ENCODE measurements at places on chromosomes 5 and 9.

DNA sequence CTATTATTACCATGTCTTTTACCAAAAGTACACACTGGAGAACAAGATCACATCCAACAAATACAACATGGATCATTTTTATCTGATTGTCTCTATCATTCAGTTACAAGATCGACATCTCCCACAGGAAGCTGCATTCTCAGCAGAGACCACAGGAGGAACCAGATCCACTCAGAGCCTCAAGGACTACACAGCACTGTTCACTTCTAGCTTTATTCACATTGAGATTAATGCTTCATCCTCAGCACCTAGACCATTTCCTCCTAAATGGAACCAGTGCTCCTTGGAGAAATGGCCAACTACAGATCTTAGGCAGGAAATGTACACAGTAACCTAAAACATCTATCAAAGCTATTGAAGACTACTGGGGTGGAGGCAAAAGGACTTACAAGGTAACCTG, 13.3 kb upstream of the C5orf15 start:
- DNase-seq: no peak

DNA sequence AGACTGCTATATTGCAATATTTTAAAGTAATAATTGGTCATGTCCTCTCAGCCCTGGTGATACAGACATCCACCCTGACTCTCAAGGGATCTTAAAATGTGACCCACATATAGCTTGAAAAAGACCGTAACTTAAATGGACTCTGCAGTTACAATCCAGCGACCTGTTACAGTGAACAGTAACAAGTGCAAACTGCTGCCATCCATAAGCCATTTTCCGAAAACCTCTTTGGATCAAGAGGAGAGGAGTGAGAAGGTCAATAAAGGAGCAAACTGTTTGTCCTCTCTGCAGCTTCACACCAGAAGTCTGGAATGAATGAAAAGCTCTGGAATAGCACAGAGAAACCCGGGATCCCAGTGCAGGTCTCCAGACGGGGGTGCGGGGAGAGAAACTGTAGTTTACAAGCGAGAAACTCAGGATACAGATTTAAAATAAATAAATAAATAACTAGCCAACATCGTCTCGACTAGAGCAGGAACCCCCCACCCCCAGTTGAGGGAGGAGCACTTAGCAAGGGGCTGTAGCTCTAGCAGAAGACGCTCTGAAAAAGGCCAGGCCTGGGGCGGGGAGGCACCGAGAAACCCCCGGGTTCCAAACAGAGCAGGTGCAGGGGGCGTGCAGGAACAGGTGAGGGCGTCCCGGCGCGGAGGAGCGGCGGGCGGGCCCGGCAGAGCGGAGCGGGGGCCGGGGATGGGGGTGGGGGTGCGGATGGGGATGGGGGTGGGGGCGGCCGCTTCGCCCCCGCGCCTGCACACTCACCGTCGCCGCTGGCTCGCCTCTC, 572 bp downstream of the ZDHHC21 start:
- DNase-seq: no peak

- no peak for DNase-seq
Observed at GRCh38 chr5:149658299-149658698, 71.8 kb upstream of the PPARGC1B start.

DNA sequence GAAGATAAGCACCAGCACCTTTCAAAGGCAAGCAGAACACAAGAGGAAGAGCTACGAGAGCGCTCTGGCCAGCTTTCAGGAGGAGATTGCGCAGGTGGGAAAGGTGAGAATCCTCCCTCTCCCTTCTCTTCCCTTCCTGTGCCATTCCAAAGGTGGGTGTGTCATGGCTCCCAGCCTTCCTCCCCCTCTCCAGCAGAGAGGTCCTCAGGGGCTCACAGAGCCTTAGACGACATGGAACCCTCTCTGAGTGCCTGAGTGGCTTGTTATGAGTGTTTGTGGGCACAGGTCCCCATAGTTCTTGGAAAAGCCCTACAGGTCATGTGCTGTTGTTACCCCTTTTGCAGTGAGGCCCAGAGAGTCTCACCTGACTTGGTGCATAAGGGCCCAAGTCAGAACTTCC, 5.8 kb downstream of the CCDC180 start:
- no peak for DNase-seq

GRCh38 chr5:112412346-112412745, 6.7 kb downstream of the EPB41L4A start:
- no peak for DNase-seq

- DNase-seq: no peak
Observed at GRCh38 chr5:62043289-62044280, 262.4 kb upstream of the KIF2A start.

- no peak for DNase-seq
Observed at GRCh38 chr9:132201780-132202703, 40.2 kb downstream of the NTNG2 start.

GRCh38 chr9:77752554-77752953, 104.4 kb upstream of the GNA14 start:
- no peak for DNase-seq

DNA sequence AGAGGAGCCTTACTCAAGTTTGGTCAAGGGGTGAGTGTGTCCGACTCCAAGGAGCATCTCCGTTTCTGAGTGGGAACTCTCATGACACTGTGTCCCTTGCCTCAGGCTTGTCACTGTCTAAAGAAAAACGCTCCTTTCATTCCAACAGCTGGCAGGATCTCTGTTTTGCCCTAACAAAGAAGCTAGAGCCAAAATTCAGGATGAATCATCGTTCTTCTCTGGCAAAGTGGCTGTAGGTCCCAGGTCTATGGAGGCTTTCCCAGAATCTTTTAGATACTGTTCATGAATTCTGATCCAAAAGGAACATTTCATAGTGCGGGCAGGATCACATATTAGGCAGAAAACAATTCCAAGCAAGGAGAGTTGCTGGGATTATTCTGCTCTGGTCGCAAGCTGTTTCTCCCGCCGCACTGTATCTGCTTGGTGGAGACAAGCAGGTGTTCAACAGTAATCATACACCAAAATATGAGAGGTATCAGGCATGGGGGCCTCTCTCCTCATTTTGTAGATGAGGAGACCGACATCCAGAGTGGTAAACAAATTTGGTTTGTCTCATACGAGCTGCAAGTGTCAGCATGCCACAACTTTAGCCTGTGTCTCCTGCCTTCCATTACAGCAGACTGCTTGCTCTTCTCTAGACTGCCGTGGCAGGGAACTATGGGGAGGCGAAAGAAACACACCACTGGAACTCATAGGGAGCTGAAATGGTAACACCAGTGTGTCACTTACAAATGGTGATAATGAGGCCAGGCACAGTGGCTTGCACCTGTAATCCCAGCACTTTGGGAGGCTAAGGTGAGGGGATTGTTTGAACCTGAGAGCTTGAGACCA, 72.6 kb downstream of the ENTREP1 start:
- DNase-seq: no peak

- DNase-seq: no peak
Observed at GRCh38 chr5:57442080-57442839, 40.4 kb downstream of the ACTBL2 start.

DNA sequence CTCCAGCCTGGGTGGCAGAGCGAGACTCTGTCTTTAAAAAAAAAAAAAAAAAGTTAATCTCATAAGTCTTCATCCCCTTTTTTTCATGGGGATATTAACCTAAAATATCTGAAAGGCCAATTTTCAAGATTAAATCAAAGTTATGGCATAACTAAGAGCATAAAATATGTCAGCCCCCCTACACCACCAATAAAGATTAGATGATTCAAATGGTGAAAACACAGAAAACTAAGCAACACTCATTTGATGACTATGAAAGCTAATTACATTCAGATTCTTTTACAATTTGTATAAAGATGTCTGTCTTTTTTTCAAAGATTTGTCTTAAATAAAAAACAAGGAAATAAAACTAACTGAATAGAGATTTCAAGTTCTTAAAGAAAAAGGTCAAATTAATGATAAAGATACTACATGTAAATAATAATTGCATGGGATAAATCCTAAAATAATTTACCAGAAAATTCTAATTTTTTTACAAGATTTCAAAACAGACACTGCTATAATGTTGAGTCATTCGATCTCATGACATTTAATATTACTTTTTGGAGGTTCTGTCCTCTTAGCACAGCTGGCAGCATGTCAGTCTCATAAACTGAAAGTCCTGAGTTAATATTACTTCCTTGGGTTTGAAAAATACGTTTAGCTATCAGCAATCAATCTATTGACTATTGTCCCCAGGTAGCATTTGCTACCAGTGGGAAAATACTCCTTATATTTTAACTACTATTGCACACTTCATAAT, 112.9 kb downstream of the KIAA0825 start:
- no peak for DNase-seq

DNA sequence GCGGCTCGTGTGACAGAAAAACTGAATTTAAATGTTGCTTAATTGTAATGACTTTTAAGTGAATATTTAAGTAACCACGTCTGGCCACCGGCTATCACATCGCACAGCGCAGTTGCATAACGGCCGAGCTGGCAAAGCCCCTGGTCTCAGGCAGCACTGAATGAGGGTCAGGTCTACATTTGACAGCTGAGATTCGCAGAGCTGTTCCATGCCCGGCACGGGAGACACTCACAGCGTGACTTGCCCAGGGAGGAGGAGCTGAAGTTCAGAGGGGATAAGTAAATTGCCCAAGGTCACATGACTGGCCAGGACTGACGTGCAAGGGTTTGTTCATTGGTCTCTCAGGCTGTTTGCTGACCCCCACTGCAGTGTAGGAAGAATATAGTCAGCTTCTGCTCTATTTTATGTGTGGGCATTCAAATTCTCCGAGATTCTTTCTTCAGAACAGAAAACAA, 17.4 kb upstream of the COL5A1 start:
- no peak for DNase-seq

DNA sequence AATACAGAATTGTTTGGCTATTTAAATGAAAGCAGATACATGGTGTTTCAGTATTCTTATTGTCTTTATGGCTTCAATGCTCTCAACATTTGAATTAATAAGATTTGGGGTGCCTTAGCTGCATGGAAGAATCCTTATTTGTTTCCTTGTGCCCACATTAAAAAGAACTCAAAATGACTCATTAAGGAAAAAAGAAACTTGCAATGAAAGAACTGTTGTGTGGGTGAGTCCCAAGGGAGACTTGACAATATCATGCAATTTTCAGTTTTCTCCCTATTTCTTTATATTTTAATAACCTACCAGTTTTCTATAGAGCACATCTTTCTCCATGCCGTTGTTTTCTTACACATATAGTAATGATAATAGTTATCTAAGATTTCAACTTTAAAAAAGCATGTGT, 404.0 kb downstream of the PDE4D start:
- no peak for DNase-seq

DNA sequence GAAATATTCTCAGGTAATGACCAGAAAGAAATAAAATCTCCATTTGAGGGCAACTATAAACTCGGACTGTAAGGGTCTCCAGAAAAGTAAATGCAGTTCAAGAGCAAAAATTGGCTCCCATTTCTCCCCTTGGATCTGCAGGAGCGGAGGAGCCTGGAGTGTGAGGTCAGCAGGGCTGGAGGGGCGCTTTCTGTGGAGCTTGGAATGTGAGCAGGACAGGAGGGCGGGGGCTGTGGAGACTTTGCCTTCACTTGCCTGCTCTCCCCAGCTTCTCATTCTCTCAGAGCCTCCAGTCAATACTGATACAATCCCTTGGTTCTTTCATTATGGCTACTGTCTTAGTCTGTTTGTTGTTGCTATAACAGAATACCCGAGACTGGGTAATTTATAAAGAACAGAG, 162.8 kb upstream of the ANKH start:
- DNase-seq: no peak

GRCh38 chr5:98639274-98639673, 134.2 kb upstream of the RGMB start:
- no peak for DNase-seq

DNA sequence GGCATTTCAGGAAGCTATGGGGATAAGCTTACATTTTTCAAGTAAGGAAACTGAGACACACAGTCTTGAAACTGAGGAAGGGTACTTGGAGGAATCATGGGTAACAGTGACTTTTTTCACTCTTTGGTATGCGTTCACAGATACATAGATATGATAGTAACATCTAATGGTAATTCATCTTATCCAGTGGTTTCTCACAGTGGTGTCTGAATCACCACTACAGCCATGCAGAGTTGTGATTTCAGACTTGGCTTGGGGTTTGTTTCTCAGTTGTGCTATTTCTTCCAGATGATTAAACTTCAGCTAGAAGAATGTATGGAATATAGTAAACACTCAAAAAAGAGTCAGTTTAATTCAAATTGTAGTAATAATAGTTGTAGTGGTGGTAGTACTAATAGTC, 239.1 kb upstream of the NUDT12 start:
- no peak for DNase-seq

DNA sequence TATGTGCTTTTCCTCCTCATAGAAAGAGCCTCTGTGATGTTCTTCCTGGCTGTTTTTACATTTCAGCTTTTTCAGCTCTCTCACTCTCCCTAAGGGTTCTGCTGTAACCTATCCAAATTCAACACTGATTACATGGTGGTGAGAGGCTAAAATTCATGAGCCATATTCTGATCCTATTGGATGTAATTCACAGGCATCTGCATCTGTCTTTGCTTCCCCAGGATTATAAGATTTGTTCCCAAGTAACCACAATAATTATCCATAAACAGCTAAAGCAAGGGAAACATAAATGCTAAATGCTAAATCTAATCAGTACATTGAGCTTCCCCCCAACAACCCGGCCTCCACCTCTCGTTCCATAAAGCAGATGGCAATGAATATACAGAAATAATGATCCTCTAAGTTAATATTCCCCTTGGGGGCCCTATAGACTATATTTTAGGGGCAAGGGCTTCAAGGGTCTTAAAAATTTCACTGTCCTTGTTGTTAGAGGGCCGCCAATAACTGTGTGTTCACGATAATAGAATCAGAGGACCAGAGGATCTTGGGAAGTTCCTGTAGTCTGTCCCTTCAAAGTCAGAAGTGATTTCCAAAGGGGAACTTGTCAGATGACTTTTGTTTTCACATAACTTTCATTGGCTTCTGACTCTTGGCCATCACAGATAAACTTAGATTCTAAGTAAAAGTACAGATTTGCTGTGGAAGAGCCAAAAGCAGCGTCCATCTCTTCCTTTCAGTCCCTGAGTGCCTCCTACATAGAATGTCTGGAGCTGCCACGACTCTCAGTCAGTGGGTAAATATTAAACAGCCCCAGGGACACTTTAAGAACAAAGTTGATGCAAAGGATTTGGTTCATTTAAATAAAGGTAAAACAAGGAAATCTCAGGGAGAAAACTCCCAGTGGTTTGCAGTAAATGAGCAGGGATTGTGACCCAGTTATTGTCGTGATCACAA, 125.6 kb downstream of the ALDH1A1 start:
- DNase-seq: no peak

DNA sequence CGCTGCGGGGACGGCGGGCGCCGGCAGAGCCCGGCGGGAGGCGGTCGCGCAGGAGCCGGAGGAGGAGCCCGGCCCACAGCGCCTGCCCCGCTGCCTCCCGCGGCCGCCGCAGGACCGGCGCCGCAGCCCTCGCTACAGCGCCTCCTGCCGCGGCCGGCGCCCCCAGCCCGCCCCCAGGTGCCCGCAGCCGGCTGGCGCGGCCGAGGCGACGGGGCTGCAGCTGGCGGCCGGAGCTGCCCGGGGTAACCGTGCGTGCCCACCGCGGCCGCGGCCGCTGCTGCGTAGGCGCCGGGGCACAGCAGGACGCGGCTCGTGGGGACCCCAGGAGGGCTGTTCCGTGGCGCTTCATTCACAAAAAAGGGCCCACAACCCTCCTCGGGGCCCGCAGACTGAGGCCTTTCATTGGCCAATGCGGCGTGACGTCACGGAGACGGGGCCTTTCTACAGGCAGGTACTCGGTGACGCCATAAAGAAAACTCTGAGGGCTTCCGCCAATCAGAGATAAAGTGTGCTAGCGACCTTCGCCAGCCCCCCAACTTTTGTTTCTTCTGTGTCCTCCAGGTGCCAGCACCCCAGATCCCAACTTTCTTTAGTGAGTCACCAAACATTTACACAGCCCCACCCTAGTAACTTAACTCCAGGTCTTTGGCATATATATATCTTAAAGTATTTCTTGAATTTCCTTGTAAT, at the start of gene CDC14B:
CDC14B (minus strand) TSS at position 353 of the 690 bp plus-strand sequence. CDS start 465 bp downstream, outside the sequence.
- DNase-seq: peak; percentile 53

- no peak for DNase-seq
Observed at GRCh38 chr5:154513669-154514084, 35.6 kb upstream of the HAND1 start.

Measured in GM12891 (cell line).